ENCODE measurements at places on chromosomes 7 and 10.

- DNase-seq, result no peak
Measured at GRCh38 chr7:122301858-122302760, 2.4 kb downstream of the FEZF1 start.

DNA sequence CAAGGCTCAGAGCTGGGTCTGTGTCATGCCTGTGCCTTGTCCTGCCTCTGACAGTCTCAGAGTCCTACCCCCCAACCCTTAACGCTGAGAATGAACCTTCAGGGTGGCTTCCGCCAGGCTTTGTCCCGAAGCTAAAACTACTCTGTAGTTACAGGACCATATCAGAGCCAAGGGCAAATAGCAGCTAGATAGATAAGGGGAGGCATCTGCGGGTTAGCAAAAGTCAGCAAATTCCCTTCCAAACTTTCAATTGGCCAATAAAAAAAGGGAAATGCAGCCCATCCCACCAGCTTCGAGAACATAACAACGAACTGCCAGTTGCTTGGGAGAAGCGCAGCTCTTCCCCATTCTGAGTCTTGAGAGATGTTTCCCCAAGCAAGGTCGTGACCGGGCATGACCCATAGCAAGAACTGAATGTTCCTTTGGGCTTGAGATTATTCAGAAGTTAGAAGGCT is 17.7 kb downstream of the CCL24 start:
- DNase-seq, result no peak

DNA sequence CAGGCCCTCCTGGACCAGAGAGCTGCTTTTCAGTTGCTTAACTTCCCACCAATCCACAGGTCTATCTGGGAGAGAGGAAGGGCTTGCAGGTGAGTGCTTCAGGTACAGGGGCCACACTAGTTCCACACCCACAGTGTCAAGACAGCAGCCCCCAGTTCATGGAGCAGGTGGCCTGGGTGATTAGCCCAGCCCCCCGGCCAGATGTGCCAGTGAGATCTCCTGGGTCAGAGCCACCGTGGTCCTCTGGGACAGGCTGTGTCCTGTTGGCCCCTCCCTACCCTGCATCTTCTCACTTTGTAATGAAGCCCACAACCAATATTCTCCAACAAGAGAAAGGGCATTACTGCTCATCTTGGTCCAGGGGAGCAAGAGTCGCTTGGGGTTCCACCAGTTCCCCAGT is 30.6 kb downstream of the DRGX start:
- no peak for DNase-seq

DNA sequence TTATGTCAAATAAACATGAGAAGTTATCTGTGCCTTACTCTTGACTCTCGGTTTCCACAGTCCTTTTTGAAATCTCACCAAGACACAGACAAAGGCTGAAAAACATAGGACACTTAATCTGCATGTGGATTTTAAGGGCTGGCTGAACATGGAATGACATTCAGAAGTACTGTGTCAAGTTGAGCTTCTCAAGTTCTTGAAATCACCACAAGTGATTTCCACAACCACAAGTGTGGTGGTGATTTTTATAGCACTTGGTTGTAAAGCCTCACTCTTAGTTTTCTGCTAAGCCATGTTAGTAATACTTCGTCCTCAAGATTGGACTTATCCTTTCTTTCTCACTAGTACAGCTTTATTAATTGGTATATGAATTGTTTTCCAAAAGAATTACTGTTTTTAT is 29.6 kb downstream of the FOXP2 start:
- no peak for DNase-seq

DNA sequence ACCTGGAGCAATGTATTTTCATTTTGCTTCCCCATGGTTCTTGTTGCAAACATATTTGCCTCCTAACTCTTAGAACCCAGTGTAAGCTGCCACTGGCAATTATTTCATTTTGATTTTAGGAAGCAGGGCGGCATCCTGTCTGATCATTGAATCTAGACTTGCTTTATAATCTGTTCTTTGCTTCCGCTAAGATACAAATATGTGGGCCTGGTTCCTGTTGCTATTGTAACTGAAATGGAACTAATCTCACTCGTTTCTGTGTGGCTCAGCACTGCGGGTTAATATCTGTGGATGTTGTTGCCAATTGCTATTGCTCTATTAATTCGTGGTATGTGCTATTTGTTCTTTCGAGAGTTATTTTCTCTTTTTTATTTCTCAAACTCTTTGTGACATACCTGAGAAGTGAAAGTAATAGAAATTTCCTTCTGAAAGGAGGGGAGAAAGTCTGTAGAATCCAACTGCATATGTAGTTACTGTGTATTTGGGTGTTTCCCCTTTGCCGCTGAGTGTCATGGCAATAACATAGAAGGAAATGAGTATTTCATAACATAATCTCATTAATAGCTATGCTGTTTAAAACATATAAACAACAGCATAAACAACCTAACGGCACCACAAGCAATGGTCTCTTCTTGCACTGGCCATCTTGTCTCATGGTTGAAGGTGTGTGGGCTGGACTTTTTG is 62.4 kb downstream of the FZD1 start:
- DNase-seq, result no peak

GRCh38 chr7:46654546-46655443 is 733.7 kb upstream of the IGFBP3 start:
- no peak for DNase-seq

GRCh38 chr10:124998624-124999291 is 56.8 kb downstream of the ZRANB1 start:
- no peak for DNase-seq

DNA sequence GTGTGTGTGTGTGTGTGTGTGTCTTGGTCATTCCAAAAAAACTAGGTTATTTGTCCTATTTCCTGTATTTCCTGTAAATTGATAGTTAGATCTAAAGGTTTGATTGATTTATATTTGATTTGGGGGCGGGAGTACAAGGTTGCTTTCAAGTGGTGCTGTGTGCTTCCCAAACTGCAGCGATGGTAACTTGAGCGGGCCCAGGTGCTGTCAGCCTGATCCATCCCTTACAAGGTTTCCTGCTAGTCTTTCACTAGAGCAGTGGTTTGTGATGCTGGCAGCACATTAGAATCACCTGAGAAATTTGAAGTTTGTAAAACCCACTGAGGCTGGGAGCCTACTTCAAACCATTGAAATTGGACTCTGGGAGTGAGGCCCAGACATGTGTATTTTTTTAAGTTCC is 23.7 kb downstream of the ABCC2 start:
- DNase-seq, result no peak

GRCh38 chr7:118312051-118312450 is 87.5 kb downstream of the ANKRD7 start:
- no peak for DNase-seq

GRCh38 chr7:85196696-85197095 is 9.8 kb upstream of the SEMA3D start:
- no peak for DNase-seq

GRCh38 chr7:149385195-149385950 is 75.5 kb downstream of the ZNF777 start:
- DNase-seq, result no peak

- DNase-seq, result no peak
Measured at GRCh38 chr10:25641595-25641994, 292.4 kb upstream of the MYO3A start.

- DNase-seq, result no peak
Measured at GRCh38 chr10:111531690-111532089, 454.9 kb downstream of the ADRA2A start.

DNA sequence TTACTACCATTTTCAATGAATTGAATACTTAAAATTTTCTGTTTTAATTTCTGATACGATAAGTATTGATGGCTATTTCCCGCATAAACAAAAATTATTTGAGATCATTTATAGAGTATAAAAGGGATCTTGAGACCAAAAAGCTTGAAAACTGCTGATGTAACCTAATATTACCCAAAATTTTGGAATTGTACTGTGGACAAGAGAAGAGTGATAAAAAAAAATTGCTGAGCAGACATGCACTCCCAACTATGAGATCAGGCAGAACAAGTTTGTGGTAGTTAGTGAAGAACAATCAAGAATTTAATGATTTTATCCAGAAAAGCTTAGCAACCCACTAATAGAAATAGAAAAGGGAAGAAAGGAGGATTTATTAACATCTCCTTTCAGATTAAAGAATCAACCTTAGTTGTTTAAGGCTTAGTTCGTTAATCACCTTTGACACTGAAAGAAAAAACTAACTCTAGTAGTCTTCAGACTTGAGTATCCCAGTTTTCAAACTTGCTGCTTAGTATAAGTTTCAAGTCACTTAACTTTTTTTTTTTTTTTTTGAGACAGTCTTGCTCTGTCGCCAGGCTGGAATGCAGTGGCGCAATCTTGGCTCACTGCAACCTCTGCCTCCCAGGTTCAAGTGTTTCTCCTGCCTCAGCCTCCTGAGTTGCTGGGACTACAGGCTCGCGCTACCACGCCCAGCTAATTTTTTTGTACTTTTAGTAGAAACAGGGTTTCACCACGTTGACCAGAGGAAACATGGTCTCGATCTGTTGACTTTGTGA is 50.6 kb upstream of the ZC3HAV1 start:
- no peak for DNase-seq

GRCh38 chr10:106535304-106535953 is 629.1 kb downstream of the SORCS1 start:
- DNase-seq, result no peak
